Stimulated activated CD8-positive, alpha-beta memory T cell treated with anti-CD3 and anti-CD28 coated beads, Interleukin-15, amount 100 ng/mL, for 4 hours (primary cell): ENCODE measurements at places on chromosomes 6 and 20.

GRCh38 chr20:62860924-62861691, 514 bp downstream of the TCFL5 start:
- DNase-seq: no peak

DNA sequence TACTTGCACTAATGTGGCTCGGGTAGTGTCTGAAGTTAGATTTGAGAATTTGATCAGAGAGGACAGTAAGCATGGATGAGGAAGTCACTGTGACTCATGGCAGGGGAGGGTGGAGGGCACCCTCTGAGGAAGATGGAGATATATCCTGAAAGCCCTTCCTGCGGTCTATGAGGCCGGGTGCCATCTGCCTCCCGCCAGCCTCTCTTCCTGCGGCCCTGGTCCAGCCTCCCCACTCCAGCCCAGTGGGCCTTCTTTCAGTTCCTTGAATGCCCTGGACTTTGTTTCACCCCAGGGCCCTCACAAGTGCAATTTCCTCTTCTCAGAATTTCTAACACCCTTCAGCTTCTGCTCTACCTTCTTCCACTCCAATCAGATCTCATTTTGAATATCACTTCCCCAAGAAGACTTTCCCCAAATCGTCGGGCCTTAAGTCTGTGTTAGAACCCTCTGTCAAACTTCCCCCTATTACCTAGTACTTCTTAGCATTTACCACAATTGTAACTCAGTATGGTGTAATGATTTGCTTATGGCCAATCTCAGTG, 20.2 kb upstream of the TNFAIP3 start:
- no peak for DNase-seq

DNA sequence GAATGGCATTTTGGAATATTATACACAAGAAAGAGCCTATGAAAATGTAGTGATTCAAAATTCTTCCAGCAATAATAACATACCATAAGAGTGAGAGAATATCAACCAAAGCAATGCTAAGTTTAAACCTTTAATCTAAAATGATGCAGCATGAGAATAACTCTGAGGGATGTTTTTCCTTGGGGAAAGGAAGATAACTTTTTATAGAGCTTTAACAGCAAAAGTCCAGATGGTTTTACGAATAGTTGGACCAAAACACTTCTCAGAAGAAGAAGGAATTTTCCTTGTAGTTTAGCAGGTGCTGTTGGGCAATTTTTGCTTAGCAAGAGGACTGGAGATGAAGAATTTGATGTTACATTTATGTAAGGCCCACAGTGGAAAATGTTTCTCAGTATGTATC, 1503.2 kb downstream of the HACE1 start:
- no peak for DNase-seq

GRCh38 chr6:14423955-14424354, 306.4 kb downstream of the CD83 start:
- DNase-seq: no peak

DNA sequence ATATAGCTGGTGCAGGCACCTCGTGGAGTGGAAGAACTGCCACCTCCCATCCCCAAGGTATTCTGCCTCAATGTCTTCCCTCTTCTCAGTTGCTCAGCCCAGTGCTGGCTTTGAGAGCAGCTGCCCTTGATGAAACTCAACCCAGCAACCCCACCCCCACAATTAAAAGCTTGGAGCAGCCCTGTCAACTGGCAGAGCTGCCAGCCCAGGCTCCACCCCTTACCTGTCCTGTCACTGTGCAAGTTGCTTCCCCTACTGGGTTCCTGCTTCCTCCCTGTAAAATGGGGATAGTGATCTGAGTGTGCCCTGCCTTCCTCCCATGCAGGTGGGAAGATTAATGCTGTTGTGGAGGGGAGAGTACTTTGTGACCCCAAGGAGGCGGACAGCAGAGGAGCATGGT, 4.5 kb downstream of the TMEM63B start:
- no peak for DNase-seq

DNA sequence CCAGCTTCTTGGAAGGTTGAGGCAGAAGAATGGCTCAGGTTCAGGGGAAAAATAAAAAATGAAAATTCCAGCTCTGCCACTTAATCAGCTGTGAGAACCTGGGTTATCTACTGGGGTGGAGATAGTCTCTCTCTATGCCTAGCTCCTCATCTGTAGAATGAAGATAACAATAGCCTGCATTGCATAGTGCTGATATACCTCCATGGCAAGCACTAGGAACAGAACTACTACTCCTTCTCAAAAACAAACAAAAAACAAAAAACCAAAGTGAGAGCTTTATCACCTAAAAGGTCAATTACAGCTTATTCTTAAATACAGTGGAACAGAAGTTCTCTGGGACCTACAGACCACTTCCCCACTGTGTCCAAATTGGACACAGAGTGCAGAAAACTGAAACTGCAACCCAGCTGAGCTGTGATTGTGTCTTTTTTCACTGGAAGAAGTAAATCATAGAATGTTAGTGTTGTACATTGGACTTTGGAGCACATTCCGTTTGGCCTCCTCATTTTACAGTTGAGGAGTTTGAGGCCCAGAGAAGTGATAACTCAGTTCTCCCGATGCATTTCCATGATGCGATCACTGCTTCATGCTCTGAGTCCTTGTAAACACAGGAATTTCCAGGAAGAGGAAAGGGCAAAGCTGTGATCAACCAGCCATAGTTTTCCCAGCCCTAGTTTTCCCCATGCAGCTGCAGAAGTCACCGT, 23.3 kb downstream of the MTFR2 start:
- DNase-seq: no peak

- no peak for DNase-seq
Observed at GRCh38 chr6:18090349-18090786, 32.1 kb downstream of the NHLRC1 start.

- no peak for DNase-seq
Observed at GRCh38 chr6:91142154-91142553, 555.3 kb upstream of the MAP3K7 start.

GRCh38 chr20:50195524-50196120, 5.0 kb downstream of the CEBPB start:
- no peak for DNase-seq

DNA sequence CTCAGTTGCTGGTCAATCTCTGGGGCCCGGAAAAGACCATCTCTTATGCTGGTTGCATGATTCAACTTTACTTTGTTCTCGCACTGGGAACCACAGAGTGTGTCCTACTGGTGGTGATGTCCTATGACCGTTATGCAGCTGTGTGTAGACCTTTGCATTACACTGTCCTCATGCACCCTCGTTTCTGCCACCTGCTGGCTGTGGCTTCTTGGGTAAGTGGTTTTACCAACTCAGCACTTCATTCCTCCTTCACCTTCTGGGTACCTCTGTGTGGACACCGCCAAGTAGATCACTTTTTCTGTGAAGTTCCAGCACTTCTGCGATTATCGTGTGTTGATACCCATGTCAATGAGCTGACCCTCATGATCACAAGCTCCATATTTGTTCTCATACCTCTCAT, 4.3 kb downstream of the OR2J3 start:
- DNase-seq: no peak
